ENCODE measurements at places on chromosomes 1 and 21.

DNA sequence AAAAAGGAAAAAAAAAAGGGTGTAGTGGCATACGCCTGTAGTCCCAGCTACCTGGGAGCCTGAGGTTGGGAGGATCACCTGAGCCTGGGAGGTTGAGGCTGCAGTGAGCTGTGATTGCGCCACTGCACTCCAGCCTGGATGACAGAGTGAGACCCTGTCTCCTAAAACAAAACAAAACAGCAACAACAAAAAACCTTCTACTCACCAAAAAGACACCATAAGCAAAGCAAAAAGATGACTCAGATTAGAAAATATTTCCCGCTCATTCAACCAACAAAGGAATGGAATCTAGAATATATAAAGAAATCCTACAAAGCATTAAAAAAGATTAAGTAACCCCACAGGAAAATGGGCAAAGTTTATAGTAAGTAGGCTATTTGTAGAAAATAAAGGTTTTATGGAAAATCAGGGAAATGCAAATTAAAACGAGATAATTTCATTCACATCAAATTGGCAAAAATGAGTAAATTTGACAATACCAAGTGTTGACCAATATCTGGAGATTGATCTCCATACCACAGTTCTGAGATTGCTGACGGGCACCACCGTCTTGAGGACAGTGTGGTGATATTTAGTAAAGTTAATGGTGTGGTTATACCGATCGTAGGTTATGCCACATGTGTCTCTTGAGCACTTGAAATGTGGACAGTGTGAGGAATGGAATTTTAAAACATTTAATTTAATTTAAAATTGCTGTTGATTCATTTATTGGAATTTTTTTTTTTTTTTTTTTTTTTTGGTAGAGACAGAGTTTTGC lies 54.0 kb downstream of the PIK3CD start:
- DNase-seq = no peak

GRCh38 chr1:214282630-214283242 lies 1.8 kb downstream of the SMYD2 start:
- DNase-seq = no peak

- DNase-seq = no peak
Observed at GRCh38 chr1:79004916-79005315, 1.6 kb downstream of the ADGRL4 start.

- no peak for DNase-seq
Observed at GRCh38 chr1:40769815-40770214, 13.8 kb upstream of the KCNQ4 start.

DNA sequence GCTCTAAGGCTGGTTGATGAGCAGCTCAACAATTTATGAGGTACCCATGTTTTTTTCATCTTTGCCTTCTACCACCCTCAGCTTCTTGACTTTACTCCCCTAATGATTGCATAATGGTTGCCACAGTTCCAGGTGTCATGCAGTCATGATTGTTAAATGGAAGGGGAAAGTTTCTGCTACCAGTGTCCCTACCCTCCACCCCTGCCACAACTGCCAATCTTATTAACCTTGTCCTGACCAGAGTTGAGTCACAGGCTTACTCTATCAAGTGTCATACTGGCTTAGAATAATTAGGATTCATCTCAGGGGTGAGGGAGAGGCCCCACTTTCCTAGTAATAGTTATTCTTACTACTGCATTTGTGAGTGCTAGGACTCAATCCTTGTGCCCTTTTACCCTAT lies 7.9 kb upstream of the FUBP1 start:
- no peak for DNase-seq

DNA sequence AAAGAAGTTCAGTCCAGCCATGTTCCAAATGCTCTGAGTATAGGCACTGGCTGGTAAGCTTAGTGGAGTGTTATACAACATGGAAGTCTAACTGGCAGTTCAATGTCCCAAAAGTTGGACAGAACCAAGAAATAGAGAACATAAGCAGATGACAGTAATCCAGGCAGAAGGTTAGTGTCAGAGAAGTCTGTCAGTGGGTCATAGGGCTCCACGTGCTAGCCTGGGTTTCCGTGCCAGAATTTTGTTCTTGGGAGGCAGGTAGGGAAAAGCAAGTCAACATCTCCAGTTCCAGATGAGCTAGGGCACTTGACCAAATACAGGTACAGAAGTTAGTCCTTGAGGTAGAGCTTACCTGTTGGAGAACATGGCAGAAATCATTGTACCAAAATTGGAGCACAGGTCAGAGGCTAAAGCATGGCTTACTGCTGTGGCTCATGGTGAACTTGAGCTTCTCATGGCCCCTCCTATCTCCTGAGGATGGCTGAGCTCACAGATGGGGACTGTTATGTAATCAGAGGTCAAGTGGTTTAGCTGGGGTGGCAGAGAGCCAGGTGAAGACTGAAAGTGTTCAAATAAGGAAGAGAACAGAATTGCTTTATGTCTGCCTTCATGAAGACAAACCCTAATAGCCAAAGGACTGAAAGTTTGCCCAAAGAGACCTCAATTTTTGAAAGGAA lies 170.8 kb downstream of the NFIA start:
- DNase-seq = peak; percentile 40

DNA sequence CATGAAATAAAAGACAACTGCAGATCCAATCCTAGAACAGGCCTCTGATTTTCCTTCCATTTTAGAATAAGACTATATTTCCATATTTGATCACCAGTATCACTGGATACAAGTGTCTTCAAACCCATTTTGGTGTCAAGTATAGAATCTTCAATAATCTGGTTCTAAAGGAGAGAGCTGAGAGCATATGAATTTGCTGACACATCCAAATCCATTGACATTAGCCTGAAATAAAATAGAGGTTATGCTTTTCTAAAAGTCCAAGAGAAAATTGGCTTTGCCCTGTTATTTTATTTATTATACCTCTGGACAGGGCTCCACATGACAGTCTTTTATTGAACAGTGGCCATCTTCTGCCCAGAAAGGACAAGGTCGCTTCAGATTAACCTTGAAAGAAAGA lies 28.6 kb downstream of the ERO1B start:
- no peak for DNase-seq

- no peak for DNase-seq
Observed at GRCh38 chr1:235018161-235018560, 110.5 kb downstream of the TOMM20 start.

All from KG1 (cell line).